ENCODE measurements at places on chromosomes 4 and X.

DNA sequence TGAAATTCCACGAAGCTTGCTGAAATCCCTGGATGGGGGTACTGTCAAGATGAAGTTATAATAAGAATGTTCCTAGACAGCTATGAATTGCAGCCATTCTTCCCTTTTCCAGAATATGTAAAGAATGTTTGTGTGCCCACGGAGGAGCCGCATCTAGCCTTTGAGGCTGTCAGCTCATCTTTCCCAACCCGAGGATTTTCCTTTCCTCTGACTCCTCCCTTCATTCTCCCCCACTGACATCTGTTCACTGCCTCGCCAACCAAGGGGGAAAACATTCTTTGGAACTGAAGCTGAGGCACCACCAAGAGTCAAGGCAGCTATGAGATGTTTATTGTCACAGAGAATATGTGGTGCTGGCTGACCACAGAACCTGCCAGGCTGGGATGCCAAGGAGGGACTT, 8.8 kb downstream of the NHSL2 start:
- no peak for DNase-seq

- no peak for DNase-seq
Measured at GRCh38 chr4:147017081-147017480, 71.4 kb upstream of the TTC29 start.

DNA sequence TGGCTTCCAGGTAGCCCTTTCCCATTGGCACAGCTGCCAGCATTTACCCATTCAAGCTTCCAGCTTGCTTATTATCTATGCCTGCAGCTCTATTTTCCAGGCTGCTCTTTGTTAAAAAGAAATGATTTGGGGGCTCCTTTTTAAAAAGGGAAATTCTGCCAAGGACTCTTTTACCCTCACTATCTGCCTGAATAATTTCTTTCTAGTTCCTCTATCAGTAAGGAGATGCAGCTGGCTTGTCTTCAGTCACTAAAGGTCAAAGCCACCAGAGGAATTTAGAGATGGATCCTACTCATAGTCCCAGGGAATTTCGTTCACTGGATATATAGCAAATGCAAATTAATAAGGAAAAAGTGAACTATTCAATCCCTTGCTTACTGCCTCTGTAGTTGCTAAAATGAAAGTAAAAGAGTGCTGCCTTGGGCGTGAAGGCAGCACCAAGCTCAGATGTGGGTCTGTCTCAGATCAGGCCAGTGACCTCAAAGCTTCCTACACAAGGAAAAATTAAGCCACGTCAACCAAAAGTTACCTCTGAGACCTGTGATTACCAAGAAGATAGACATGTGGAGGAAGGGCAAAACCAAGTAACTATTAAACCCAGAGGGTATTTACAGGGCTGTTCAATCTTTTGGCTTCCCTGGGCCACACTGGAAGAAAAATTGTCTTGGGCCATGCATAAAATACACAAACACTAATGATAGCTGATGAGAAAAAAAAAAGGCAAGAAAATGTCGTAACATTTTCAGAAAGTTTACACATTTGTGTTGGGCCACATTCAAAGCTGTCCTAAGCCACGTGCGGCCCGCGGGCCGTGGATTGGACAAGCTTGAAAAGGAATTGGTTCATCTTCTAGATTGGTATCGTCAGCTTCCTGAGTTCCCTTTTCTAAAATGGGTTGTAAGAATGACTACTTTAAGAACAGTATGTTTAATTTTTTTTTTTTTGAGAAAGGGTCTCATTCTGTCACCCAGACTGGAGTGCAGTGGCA, 5.3 kb downstream of the ARSF start:
- peak; percentile 54 for DNase-seq

- no peak for DNase-seq
Measured at GRCh38 chr4:185204238-185204910, 574 bp upstream of the CFAP97 start.

DNA sequence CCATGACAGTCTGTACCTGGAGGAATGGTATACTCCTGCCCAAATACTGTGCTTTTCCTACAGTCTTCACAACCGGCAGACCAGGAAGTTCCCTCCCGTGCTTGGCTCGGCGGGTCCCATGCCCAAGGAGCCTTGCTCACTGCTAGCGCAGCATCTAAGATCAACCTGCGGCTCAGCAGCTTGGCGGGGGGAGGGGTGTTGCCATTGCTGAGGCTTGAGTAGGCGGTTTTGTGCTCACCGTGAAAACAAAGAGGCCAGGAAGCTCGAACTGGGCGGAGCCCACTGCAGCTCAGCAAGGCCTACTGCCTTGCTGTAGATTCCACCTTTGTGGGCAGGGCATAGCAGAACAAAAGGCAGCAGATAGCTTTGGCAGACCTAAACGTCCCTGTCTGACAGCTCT, 152.7 kb downstream of the TEX11 start:
- no peak for DNase-seq

- DNase-seq = no peak
Measured at GRCh38 chr4:53147197-53147596, 218.7 kb downstream of the SCFD2 start.

- DNase-seq = no peak
Measured at GRCh38 chr4:109629775-109630174, 69.7 kb downstream of the MCUB start.

DNA sequence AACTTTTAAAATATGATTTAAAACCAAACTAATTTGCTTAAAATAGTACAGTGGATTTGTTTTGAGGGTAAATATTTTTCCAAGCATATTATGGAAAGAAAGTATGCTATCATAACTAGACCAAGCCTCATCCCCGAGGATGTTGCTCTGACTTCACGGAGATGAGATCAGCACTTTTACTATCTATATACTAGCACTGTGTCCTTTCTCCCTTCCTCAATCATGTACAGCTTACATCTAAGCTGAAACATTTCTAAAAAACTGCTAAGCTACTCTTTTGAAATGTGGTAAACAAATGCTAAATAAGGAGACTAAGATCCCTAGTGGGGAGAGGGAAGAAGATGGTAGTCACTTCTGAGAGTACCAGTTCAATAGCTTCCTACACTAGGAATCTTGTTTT, 23.8 kb downstream of the AMMECR1 start:
- no peak for DNase-seq

GRCh38 chr4:81490403-81491160, 18.9 kb upstream of the RASGEF1B start:
- DNase-seq = peak; percentile 91

DNA sequence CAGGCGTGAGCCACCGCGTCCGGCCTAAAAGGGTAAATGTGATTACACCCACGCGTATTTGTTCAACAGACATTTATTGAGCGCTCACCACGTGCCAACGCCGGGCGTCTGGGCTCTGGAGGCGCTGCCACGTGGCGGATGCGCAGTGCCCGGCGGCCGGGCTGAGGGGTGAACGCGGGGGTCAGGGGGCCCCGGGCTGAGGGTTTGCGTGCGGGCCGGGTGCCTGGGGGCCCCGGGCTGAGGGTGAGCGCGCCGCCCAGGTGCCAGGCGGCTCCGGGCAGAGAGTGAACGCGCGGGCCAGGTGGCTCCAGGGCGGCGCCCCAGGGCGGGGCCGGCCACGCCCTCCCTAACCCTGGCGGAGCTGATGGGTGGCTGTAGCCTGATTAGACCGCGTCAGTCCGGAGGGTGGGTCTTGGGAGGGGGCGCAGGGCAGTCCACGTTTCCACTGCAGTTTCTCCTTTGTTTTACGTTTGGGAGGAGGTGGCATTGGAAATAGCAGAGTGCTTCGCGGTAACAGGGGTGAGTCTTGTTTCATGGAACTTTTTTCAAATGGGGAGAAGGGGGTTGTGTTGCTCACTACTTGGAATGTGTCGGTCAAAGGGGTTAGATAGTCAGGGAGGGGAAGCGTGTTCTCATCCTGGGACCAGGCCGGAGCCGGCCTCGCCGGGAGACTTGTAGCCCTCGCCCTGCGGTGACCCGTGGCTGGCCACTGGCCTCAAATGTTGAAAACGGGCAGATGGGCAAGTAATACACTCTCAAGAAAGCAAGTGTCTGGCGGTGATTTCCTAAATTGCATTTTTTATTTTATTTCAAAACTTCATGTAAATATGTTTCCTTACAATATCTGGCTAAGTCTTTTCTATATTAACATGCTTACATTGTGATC, at the start of gene ZFP42:
Gene ZFP42, plus strand, starts transcription at position 450 of the 886 bp plus-strand sequence. CDS start 7,037 bp downstream, outside the sequence.
- no peak for DNase-seq

- DNase-seq = no peak
Measured at GRCh38 chr4:61431131-61431530, 231.0 kb downstream of the ADGRL3 start.

DNA sequence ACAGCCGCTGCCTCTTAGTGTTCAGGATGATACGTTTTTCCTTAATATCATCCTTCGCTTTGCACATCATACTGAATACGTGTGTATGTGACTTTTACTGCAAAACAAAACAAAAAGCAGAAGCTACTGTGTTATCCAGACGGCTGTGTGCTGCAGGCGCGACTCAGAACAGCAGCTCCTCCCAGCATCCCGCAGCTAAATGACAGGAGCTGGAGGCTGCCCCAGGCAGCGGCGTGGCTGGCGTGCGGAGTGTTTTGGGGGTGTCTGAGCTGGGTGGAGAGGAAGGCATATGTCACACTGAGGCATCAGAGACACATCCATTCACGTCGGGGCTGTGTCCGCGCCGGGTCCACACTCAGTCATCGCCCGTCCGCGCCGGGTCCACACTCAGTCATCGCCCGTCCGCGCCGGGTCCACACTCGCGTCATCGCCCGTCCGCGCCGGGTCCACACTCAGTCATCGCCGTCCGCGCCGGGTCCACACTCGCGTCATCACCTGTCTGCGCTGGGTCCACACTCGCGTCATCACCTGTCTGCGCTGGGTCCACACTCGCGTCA, 16.6 kb downstream of the PCGF3 start:
- peak; percentile 13 for DNase-seq

- DNase-seq = no peak
Measured at GRCh38 chrX:120321520-120322281, 10.4 kb upstream of the TMEM255A start.

- no peak for DNase-seq
Measured at GRCh38 chr4:8315435-8316250, 46.1 kb downstream of the HTRA3 start.

GRCh38 chr4:113978561-113979147, 793 bp downstream of the ARSJ start:
- DNase-seq = no peak

DNA sequence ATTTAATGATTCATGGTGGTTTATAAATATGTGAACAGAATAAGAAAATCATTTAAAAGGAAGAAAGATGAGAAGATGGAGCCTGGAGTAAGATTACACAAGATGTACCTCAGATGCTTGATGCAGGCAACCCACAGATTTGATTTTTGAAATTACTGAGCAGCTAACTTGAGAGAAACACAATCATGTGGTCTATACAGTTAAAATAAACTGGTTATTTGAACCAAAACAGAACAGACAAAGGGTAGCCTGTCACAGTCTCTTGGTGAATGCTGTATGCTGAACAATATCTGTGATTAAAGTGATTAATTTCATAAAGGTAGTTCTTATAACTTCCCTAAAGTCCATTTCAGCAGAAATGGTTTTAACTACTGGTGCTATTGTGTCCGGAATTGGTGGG, 4.2 kb downstream of the PI4K2B start:
- no peak for DNase-seq

DNA sequence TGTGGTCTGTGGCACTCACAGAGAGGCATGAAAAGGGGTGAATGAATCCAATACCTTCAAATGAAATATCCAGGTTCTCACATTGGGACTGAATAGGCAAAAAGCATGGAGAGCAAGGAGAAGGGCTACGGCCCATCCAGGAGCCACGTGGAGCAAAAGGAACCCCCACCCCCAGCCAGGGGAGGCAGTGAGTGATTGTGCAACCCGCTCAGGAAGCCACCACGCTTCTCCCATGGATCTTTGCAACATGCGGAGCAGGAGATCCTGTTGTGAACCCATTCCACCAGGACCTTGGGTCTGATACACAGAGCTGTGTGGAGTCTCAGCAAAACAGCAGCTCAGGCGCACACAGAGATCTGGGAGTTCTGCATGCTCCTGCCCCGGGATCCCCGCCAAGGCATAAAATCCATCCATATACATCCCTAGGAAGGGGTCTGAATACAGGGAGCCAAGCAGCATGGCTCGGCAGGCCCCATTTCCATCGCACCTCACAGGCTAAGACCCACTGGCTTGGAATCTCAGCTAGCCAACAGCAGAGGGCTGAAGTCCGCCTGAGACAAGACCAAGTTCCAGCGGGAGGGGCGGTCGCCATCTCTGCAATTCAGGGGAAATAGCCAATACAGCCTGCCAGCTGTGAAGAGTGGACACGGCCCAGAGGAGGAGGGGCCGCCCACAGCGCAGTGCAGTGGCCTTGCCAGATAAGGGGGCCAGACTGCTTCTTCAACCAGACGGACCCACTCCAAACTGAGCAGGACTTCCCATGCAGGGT, 80.2 kb downstream of the FGF16 start:
- no peak for DNase-seq

DNA sequence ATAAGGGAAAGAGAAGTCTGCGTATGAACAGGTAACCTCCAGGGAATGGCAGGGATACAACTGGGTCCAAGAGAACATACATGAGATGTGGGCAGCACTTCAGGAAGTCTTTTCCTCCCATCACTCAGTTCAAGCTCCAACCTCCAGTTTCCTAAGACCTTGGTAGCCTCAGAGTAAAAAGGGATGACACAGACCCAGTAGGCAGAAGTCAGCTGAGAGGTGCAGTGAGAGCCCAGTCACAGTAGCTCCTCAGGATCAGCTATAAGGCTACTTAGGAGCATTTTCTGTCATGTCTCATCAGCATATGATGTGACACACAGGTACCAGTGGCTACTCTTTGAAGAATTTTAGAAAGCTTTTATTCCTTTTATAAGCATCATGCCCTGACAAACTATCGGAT, 12.5 kb upstream of the STS start:
- peak; percentile 41 for DNase-seq

DNA sequence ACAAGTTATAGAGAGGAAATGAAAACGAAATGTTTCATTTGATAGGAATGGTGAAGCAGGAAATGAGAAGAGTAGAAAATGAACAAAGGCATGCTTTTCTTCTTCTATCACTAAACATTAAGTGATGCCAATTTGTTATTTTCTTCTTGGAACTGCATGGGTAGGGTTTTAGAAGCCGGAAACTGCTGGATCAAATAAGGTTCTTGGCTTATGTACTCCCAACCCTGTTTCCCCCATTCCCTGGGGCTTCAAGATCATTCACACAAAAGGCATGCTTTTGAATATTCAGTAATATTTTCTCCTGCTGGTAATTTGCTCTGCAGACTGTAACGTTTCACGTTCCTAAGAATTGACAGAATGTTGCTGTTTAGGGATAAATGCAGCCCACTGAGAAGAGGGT, 224.1 kb downstream of the NLGN4X start:
- no peak for DNase-seq

DNA sequence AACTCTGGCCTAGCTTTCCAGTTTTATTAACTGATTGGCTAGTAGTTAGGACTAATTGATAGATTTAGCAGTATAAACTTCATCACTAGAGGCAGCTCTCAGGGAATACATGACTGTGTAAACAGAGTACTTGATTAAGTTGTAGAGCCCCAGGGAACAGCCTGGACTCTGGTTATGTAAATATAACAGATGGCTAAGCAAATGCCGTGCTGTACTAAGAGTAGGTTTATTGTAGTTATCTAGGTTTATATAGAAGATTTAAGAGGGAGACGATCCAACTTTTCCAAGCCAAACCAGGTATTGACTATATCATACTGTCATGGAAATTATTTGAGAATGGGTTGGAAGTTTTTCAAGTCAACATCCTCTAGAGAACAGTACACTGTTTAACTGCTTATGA, 463.4 kb upstream of the GRID2 start:
- DNase-seq = no peak

- peak; percentile 17 for DNase-seq
Measured at GRCh38 chrX:111652719-111653118, 28.3 kb upstream of the ALG13 start.

- DNase-seq = no peak
Measured at GRCh38 chr4:79385641-79386040, 22.4 kb downstream of the GK2 start.
